ENCODE measurements at places on chromosomes 6 and 20. TPM values are rescaled to one million over a fixed set of nuclear protein-coding genes. Genes with fewer than 3 reads are reported as not detected.

DNA sequence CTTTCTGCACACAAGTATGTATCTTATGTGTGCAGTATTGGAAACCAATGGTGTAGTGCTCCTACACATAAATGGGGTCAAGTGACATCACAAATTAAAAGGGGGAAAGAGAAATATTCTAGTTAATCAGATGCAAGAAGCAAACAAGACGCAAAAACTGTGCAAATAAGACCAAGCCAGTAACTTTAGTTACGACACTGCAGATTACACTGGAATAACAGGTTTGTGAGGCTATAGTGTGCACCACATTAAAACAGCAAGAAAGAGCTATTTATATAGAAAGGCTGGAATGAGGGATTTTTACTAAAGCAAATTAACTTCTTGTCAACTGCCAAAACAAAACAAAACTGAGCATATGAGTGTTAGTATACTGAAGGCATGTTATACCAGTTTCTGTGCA is 45.8 kb downstream of the NR2E1 start:
- no peak for DNase-seq

- peak; percentile 68 for DNase-seq
Measured at GRCh38 chr20:36384022-36384619, 78.0 kb downstream of the DLGAP4 start.

DNA sequence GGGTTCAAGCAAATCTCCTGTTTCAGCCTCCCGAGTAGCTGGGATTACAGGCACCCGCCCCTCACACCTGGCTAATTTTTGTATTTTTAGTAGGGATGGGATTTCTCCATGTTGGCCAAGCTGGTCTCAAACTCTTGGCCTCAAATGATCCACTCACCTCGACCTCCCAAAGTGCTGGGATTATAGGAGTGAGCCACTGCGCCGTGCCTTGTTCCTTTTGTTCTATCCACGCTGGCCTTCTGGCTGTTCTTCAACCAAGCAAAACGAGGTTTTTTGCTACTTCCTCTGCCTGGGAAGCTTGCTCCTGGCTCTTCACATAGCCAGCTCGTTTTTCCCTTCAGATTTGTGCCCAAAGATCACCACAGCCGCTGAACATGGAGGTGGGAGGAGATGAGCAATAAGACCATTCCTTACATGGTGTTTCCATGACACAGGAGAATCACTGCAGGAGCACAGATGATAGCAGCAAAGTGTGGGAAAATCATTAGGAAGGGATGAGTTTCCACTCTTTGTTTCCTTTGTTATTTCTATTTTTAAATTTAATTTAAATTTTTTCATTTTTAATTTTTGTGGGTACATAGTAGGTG is 201.0 kb upstream of the ZNF217 start:
- DNase-seq: no peak

DNA sequence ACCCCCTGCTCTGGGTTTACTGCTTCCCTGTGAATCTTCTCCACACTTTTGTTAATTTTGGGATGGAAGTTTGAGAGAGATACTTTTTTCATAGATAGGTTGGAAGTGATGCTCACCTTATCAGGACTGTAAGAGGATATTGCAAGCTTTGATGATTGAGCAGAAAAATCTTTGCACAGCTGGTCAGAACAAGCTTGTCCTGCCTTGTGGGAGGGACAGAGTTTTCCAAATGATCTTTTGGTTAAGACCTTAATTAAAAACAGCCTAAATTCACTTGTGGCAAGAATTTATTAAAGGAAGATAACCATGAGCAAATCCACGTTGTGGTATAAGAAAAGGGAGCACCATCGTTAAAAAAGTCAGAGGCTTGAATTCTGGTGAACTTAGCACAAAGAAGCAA is 32.2 kb downstream of the E2F3 start:
- no peak for DNase-seq

- DNase-seq: no peak
Measured at GRCh38 chr6:11353921-11354389, 121.5 kb upstream of the NEDD9 start.

The TFAP2A gene
- 6.2 TPM for total RNA-seq

The ECT2L gene
- 0.16 TPM for total RNA-seq

The VGLL2 gene
- total RNA-seq: not detected

The PLN gene
- total RNA-seq: 0.80 TPM

Measured in hepatocyte (in vitro differentiated cells).